ENCODE measurements at places on chromosomes 2 and 18. TPM values are rescaled to one million over a fixed set of nuclear protein-coding genes. Genes with fewer than 3 reads are reported as not detected.

The SLC14A1 gene
- total RNA-seq, result 4.8 TPM

The RAX gene
- total RNA-seq, result not detected

The FBXO36 gene
- total RNA-seq, result 1.2 TPM

DNA sequence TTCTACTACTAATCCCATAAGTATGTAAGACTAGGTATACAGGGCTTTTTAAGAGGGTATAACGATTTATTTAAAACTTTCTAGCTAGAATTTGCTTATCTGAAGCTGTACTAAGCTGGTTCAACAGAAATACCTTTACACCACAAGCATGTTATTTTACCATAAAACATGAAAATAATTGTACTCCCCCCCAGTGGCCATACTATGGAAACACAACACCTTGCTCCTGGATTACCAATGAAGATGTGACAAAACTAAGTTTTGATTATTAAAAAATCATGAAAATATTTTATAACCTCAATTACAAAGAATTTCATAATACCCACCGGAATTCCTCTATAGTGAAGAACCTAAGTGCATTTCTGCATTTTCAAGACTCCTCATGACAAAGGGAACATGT lies 27.3 kb downstream of the LPIN2 start:
- no peak for DNase-seq

- DNase-seq, result peak; percentile 53
These were observed 21.4 kb upstream of the SPIRE1 start for GRCh38 chr18:12679183-12679786.

DNA sequence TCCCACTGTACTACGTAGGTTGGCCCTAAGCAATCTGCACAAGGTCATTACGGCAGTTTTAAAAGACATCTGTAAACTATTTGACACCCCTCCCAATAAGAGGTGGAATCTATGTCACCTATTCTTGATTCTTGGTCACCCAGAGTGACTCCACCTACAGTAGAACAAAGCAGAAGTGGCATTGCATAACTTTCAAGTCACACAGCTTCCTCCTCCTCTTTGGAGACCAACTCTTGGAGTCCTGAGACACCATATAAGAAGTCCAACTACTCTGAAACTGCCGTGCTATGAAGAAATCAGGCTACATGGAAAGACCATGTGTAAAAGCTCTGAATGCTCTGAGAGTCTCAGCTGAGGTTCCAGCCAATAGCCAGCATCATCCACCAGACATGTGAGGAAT lies 253.5 kb upstream of the CDH20 start:
- DNase-seq, result no peak

GRCh38 chr2:103174711-103175110 lies 412.9 kb downstream of the TMEM182 start:
- no peak for DNase-seq

GRCh38 chr18:76162886-76163285 lies 332.2 kb downstream of the ZNF516 start:
- DNase-seq, result no peak
